ENCODE measurements at places on chromosomes 1 and 21.

GRCh38 chr1:30384286-30385245 is 338.8 kb downstream of the MATN1 start:
- DNase-seq: no peak

GRCh38 chr1:168960595-168960994 is 145.9 kb upstream of the ATP1B1 start:
- DNase-seq: peak; percentile 16

GRCh38 chr1:95388031-95388430 is 154.0 kb downstream of the RWDD3 start:
- no peak for DNase-seq

- peak; percentile 63 for DNase-seq
Measured at GRCh38 chr1:237670302-237670701, 220.4 kb downstream of the ZP4 start.

DNA sequence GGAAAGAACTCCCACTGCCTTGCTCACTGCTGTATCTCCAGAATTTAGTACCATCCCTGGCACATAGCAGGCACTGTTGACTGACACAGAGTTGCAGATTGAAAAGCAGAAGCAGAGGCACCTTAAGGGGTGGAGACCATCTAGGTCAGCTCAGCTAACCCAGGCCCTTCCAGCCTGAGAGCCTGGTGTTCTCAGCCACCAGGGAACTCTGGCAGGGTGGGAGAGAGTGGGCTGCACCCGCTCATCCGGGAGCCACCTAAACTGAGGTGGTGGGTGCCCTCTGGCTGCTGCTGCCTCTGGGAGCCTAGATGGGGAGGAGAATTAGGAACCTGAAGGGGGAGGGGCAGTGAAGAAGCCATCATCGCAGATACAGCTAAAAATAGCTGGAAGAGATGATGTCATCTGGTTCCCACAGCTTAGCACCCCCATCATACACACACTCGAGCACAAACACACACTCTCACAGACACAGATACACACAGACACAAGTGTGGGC is 1.5 kb upstream of the TSPAN1 start:
- no peak for DNase-seq

DNA sequence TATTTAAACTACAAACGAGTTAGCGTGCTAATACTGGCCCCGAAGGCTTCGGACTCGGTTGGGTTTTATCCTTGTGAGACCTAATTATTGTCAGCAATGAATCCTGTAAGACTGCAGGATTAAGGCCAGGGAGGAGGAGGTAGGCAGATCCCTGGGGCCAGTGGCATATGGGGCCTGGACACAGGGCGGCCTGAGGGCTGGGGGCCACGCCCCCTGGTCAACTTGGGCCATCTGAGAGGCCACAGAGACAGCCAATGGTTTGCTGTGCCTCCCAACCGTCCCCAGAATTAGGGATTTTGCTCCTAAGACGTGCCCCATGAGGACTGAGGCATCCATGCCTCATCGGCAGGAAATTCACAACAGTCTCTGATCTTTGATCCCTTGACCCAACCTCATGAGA is 31.1 kb upstream of the DISP3 start:
- DNase-seq: no peak

DNA sequence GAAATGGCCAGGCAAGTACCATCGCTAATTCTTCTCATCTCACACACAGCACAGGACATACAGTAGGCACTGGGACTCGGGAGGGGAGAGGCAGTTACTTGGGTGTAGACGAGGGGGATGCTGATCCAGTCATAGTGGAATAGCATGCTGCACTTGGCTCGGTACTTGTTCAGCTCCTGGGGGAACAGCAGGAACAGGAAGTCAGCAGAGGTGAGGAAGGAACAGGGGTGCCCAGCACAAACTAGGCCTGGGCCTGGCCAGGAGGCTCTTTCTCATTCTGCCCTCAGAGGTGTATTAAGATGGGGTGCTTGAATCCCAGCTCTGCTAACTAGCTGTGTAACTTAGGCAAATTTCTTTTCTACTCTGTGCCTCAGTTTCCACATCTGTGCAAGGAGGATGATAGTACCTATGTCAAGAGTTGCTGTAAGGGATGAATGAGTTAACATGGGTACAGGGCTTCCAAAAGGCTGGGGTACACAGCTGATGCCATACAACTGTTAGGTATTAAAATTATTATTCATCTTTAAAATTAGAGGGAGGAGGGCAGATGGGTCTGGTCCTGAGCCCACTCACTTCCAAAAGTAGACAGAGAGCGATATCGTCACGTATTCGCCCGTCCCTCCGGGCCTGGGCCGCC is 2.4 kb downstream of the BEST4 start:
- DNase-seq: no peak

DNA sequence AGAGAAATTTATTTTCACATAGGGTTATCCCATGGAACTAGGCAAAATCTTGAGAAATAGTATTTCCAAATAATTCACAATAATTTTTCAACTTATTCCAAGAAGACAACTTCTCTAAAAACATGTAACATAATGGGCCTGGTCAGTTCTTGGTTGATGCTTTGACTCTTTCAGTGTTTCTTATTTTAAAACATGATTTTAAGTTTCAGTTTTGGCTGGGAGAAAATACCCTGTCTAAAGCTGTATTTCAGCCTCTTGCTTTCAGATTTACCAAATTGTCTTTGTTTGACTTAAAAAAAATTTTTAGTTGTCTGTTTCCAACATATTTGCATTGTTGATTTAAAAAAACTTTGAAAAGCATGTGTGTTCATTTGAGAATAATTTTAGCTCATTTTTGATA is 5.1 kb downstream of the OR2T4 start:
- no peak for DNase-seq

DNA sequence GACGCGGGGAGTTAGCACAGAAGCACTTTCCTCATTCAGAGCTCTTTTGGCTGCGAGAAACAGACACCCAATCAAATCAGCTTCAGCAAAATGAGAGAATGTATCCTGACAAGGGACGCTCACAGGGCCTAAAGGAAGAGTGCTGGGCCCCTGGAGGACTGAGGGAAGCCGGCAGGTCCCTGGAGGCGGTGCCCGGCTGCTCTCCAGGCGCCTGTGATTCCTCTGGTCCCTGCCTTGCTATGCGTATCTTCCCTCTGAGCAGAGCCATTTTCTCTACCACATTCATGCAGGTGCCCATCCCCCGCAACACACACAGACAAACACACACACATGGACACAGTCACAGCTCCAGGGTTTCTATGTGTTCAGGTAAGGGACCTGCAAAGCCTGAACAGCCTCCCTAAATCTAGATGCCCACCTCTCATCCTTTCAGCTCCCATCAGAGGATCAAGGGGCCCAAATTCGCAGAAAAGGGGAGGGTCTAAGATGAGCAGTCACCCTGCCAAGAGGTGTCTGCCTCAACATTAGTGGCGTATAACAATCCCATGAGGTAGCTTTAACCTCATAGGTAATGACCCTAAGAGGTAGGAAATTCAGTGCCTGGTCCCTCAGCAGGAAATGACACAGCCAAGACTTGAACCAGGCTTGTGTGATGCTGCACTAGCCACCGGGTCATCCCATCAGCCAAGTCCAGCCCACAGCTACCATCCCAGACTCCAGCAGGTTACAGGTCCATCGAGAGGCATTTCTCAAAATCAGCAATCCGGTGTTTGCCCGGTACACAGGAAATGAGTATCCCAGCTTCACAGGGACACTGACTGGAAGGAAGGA is 29.0 kb downstream of the PTAFR start:
- no peak for DNase-seq

- DNase-seq: peak; percentile 26
Measured at GRCh38 chr1:197351821-197352440, 83.9 kb downstream of the CRB1 start.

- DNase-seq: peak; percentile 93
Measured at GRCh38 chr1:221712198-221712684, 29.6 kb downstream of the DUSP10 start.

GRCh38 chr21:34091607-34092006 is 18.2 kb downstream of the MRPS6 start:
- no peak for DNase-seq

- no peak for DNase-seq
Measured at GRCh38 chr21:26118938-26119540, 51.5 kb downstream of the APP start.

DNA sequence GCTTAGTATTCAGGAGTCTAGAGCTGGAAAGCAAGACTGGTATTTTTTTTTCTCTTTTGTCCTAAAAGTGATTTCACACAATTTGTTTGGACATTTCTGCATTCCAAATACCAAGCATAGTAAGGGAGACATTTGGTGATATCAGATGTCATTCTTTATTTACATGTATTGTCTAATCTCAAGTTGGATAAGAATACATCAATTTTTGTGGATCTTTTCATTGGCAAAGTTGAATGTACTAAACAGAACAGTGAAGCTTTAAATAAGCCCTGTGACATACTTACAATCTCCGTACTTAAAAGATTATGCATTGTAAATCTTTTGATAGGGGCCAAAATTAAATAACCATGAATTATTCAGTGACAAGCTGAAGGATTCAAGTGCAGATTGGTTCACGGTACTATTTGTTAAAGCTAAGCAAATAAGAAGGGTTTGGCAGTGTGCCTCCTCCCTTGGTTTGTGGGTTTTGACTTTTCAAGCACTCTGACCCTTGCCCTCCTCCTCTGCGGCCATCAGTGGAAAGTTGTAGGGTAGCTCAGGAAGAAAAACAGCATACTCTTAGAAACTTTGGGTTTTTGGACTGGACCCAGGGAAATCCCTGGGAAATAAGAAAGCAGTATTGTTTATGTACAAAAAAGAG is 663.7 kb downstream of the ADGRL2 start:
- DNase-seq: peak; percentile 13

DNA sequence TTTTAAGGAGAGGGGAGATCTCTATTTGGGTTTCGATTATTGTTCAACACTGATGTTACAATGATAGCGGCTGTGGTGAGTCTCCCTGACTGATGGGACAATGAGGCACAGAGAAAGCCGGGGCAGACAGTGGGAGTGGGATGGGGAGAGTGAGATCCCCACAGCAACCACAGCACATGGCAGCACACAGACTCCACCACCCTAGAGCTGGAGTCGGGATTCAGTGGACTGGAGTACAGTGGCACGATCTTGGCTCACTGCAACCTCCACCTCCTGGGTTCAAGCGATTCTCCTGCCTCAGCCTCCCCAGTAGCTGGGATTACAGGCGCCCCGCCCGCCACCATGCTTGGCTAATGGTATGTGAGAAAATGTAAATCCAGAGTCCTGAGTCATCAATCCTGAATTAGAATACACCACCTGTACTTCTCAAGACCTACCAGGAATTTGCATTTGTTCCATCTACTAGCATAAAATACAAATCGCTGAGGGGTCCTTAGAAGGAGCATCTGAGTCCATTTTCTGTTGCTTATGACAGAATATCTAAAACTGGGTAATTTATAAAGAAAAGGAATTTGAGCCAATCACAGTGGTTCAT is 125.8 kb downstream of the TOMM20 start:
- no peak for DNase-seq

- peak; percentile 12 for DNase-seq
Measured at GRCh38 chr1:218970397-218970990, 203.2 kb upstream of the LYPLAL1 start.

- peak; percentile 26 for DNase-seq
Measured at GRCh38 chr1:225987491-225988316, 11.4 kb downstream of the SDE2 start.

DNA sequence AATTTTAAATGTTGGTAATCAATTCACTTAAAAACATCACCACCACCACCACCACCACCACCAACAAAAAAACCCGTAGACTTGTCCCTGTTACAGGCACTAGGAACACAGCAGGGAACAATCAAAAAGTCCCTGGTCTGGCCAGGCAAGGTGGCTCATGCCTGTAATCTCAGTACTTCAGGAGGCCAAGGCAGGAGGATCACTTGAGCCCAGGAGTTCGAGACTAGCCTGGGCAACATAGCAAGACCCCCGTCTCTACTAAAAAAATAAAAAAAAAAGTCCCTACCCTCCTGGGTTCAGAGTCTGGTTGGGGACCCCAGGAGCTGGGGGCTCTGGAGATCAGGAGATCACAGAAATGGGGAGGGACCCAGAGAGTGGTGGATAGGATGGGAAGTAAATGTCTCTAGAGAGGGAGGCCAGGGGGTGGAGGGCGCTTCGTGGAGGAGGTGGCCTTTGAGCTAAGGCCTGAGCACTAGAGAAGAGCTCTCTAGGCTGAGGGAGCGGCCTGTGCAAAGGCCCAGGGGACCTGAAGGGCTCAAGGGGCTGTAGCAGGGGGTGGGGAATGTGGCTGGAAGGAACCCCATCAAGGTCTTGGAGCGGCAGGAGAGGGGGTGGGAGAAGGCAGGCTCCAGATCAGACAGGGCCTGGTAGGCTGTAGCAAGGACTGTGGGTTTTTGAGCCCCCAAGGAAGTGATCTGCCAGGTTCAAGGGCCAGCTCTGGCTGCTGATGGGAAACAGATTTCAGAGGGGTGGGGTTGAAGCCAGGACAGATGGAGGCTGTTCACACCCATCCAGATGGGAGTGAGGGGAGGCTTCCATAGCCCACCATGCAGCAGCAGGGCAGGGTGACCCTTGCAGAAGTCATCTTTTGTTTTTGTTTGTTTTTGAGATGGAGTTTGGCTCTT is 24.8 kb upstream of the VPS13D start:
- DNase-seq: no peak

GRCh38 chr1:159985473-159985872 is 31.4 kb upstream of the SLAMF9 start:
- no peak for DNase-seq

GRCh38 chr1:229024528-229025130 is 246.3 kb upstream of the RAB4A start:
- no peak for DNase-seq

- no peak for DNase-seq
Measured at GRCh38 chr1:76136894-76137293, 62.3 kb downstream of the ST6GALNAC3 start.

- DNase-seq: no peak
Measured at GRCh38 chr1:180542113-180542837, 16.5 kb upstream of the OVAAL start.

DNA sequence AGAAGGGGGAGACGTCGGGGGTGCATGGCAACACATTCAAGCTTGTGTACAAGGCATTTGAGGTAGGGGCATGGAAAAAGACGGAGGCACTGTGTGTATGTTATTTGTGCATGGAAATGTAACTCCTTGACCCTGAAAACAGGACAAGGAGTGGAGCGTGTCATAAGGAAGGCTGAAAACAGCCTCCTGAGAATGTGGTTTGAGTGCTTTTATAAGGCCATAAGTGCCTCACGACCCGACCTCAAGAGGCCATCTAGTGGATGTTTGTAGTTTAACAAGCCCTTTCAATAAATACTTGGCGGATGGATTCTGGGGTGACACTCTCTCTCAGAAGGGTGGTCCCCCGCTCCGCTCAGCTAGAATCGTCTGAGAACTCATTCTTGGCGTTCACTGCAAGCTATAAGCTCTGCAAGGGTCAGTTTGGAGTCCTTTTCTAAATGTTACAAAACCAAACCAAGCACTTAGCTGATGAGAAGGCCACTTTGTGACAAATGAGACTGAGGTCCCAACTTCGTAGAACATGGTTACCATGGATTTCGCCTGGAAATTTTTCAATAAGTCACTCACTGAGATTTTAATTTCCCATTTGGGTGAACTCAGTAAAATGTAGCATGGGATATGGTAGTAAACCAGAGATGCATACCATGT is 38.8 kb upstream of the CLCA4 start:
- no peak for DNase-seq

DNA sequence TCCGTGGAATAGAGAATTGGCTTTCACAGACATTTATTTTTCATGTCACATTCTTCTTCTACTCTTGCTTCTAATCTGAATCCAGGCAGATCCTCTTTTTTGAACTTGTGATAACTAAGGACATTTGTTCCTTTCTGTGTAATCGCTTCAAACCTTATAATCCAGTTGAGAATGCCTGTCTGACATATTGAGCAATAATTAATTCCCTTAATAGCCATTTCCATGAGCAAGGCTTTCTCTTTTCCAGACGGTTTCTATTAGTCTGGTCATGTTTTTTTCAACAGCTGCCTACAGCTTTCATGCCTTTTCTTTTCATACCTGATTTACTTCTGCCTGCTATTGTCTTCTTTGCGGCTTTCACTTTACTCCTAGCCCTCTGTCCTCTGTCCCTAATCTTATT is 163.4 kb downstream of the CYYR1 start:
- DNase-seq: no peak

Data from foreskin melanocyte (primary cell).